ENCODE measurements at places on chromosomes 3 and 15.

DNA sequence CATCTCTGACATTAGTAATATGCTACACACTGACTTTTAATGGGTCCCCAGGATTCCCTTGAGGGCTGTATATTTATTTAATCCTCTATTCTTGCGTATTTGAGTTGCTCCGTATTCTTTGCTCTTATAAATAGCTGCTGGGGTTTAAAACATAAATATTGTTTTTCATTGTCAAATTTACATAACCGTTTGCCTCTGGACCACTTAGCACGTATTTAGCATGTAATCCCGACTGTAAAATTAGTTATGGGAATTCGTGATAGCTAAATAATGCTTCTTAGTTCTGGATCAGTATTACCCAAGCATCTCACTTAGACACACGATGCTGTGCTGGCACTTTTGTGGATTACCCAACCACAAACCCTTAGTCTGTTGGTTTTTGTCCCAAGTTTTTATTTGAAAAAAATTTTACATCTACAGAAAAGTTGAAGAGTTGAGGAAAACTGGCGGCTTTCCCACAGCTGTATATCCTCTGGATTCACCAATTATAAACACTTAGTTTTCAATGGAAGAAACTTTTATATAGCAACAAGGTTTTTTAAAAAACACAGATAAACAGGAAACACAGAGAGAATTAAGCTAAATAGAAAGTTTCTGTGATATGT is 296.8 kb upstream of the TPM1 start:
- DNase-seq, result no peak

GRCh38 chr3:67459796-67460195 is 194.6 kb downstream of the SUCLG2 start:
- DNase-seq, result no peak

DNA sequence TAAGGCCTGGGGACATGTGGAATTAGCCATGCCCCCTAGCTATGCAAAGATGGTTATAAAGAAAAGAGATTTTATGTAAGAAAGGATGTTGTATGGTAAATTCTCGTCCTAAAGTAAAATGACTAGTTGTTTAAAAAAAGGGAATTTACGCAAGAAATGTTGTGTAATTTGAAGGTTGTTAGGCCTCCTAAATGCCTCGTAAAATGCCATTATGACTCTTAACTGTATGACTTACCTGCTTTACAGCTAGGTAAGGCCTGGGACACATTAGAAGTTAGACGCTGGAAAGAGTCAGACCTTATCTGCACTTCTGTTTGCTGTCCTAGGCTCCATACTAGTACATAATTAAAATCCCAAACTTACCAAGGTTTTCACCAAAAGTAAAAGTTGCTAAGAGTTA is 17.5 kb upstream of the HHATL start:
- no peak for DNase-seq

DNA sequence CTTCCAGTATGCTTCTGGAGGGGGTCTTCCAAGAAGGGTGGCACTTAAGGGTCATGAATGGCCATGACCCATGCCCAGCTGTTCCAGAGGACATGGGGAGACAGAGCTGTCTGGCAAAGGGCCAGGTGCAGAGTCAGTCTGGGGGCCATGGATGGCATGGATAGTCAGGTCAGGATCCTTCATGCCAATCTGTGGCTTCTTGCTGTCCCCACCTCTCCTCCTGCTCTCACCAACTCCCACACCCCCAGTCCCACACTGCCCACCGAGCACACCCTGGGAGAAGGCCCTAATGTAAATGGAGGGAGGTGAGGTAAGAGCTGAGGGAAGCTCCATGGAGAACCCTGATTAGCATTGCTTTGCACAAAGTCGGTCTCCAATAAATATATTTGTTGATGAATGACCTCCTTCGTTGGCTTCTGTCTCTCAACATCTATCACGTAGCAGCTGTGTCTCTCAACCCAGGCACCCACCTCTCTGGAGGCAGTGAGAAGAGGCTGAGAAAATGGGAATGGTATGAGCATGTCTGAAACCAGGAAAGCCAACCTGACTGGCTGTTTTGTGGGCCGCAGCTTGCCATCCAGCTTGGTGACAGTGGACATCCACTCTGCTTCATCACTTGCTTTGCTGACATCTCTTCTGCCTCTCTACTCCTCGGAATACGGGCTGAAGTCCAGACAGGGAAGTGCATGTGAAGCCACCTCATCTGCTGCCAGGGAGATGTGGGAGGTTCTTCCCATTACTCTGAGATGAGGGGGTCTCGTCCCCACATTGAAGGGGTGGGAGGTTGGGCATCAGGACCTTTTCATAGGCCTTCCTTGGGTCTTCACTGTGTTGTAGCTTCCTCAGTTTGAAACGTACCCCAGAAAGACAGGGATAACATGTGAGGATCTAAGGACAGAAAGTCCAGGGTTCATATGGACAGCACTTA is 37.7 kb upstream of the RAB6B start:
- DNase-seq, result no peak

GRCh38 chr3:108672701-108673100 is 83.2 kb downstream of the DZIP3 start:
- DNase-seq, result no peak

- DNase-seq, result no peak
Measured at GRCh38 chr3:100743535-100743934, 34.2 kb downstream of the TFG start.

Measured in CD4-positive, alpha-beta T cell treated with Interleukin-12 subunit alpha and Interleukin-12 subunit beta, for 1 hour (primary cell).